ENCODE measurements at places on chromosomes 16 and 17.

DNA sequence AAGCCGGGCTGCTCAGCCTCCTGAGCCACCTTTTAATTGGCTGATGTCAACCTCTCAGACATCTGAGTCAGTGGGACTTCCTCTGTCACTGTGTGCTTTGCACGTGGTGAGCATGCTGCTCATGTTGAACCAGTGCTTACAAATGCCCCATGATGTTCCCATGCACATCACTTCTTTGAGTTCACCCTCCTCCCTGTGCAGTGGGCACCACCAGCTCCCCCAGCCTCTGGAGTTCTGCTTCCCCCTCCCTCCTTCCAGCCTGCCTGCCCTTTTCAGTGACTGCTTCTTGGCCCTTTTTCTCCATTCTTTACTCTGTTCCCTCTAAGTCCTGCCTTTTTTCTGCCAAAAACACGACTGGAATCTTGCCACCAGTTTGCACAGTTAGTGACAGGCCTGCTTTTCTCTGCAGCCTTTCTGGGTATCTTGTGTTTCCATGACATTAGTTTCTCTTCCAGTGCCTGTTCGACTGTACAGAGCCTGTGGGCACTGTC, 41.6 kb downstream of the USP10 start:
- no peak for DNase-seq

DNA sequence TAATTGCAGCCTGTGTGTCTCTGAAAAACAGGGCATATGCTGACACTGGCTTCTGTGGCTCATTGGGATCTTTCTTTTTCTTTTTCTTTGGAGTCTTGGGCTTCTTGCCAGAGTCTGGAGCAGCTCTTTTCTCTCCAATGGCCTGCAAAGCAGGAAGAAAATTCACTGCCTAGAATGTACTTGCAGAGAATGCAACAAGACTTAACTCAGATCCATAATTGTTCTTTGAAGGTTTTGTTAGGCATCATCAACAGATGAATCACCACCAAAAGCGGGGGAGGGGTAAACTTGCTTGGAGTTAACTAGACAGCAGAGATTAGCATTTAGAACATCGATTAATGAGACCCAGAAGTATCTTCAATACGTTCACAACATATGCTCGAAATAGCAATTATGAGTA, 100.9 kb downstream of the TOX3 start:
- no peak for DNase-seq

GRCh38 chr16:50096791-50097190, 31.0 kb downstream of the HEATR3 start:
- no peak for DNase-seq

DNA sequence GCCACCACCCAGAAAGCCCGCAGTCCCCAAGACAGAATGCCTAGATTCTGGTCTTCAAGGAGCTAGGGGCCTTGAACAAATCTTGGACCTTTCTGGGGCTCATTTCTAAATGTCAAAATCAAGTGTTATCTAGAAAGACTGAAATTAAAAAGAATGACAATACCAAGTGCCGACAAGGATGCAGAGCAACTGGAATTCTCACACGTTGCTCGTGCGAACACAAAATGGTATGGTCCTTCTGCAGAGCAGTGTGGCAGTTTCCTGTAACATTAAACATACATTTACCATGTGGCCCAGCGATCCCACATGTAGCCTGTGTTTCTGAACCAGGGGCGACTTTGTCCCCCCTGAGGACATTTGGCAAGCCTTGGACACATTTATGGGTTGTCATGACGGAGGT, 137.9 kb downstream of the GAS7 start:
- DNase-seq, result no peak

DNA sequence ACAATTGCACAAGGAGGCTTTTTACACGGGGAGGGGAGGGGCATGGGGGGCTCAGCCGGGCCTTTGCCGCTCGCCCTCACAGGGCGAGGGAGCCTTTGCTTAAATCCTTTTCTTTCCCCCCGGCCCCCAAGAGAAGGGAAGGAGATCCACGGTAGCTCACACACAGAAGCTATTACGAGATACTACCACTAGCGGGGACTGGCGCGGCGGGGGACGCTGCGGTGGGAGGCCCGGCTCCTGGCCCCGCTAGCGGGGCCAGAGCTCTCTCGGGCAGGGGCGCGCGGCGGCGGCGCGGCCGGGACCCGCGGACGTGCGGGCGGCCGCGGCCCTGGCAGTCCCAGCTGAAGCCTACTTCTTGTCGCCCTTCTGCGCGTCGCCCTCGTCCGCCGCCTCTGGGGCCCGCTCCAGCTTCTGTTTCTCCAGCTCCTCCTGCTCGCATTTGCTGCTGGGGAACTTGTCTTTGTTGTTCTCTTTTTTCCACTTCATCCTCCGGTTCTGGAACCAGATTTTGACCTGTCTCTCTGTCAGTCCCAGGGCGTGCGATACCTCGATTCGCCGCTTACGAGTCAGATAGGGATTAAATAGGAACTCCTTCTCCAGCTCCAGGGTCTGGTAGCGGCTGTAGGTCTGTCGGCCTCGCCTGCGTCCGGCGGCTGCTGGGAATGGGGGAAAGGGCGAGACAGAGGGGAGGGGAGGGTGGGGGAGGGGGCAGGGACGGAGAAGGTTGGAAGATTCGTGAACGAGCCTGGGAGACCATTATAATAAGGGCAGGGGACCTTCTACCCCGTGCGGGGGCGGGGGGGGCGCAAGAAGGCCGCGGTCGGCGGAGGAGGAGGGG, 2.0 kb downstream of the HOXB8 start:
- DNase-seq, result no peak

DNA sequence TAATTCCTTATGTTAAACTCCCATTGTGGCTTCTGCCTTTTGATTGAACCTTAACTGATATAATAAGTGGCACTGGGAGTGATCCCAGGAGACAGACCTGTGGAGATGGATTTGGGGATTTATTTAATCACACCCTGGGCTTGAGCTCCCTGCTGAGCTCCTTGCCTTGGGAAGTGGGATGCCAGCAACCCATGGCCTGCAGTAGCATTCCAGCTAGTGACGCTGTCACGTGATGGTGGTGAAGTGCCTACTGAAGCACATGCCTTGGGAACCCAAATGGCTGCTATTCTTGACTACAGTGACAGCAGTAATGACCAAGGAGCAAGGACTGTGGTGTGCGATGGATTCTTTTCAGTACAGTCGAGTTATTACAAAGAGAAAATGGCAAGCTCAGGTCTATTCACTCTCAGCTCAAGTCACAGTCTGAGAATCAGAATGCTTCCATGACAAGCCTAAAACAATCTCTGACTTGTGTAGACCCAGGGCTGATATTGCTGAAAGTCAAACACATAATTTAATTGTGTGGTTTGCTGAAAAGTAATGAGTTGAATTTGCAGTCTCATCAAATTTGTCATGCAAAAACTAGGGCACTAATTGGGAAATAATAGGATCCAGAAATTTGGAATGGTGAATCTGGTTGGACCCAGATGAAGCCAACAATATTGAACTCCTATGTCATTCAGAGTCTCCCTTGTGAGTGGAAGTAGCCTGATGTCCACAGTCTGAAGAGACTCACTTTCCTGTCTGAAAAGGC, 47.1 kb downstream of the BCL7C start:
- no peak for DNase-seq

GRCh38 chr17:78995761-78996451, 13.7 kb downstream of the CANT1 start:
- no peak for DNase-seq

DNA sequence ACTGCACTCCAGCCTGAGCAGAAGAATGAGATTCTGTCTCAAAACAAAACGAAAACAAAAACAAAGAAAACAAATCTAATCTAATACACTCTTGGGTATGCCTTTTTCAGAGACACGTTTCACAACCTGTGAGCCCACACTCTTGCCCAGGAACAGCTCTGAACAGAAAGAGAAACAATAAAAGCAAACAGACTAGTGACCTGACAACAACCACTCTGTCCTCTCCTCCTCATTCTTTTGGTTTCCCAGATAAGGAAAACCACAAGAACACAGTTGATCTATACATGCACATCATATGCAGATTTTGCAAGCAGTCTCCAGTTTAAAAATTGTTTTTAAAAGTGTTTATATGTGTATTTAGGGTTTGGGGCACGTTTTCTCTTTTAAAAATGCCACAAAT, 1.3 kb downstream of the MKS1 start:
- no peak for DNase-seq

DNA sequence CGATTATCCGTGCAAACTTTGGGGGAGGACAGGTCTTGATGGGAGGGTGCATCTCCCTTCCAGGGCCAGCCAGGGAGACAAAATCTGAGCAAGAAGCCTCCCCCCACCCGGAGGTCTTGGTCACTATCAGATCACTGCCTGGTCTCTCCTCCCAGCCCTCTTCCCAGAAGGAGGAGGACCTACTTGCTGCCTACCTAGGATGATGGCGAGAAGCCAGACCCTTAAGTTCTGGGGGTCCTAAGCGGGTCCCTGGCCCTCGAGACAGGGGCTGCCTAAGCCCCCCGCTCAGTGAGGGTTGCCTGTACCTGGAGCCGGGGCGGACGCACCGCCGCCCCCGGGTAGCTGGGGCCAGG, 4.6 kb downstream of the TSPOAP1 start:
- DNase-seq, result peak; percentile 20

DNA sequence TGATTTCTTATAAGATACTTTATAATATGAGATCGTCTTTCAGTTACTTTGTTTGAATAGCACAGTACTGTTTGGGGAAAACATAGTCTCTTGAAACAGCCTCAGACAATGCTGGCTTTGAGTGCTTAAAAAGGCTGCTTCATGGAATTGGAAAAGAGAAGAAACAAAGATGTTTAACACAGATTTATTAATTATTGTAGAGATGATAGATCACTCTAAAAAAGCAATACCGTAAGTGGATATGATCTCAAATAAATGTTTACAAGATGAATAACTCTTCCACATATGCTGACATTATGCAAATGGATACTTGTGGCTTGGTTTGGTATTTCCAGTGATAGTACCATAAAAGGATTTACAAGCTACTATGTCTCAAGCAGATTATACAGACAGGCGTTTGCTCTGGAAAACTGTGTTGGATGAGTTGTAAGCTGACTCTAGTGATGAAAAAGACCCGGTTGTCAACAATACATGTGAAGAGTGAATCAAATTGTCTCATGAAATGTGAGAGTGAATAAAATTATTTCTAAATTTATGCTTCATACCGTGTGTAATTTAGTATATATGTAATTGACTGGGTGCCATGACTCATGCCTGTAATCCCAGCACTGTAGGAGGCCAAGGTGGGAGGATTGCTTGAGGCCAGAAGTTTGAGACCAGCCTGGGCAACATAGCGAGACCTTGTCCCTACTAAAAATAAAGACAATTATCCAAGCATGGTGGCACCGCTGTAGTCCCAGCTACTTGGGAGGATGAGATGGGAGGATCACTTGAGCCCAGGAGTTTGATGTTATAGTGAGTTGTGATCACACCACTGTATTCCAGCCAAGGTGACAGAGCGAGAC, 105.4 kb downstream of the FTO start:
- DNase-seq, result no peak

GRCh38 chr17:72346306-72346705, 225.5 kb downstream of the SOX9 start:
- no peak for DNase-seq

DNA sequence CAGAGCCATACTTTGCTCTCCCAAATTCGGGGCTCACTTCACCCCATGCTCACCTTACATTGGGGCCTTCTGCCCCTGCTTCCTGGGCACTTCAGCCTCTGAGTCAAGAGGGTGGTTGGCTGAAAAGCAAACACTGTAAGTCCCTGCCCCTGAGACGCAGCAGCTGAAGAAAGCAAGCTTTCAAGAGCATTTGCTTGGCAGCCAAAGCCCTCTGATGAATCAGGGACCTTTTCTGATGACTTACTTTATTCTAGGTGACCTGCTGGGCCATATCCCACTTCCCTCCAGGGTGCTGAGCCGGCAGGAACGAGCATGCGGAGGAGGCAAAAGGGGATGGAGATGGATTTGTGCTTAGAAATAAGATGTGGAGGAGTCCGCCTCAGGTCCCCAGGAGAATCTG, 147.0 kb upstream of the TNRC6C start:
- peak; percentile 28 for DNase-seq

- DNase-seq, result no peak
Measured at GRCh38 chr16:22753451-22753850, 60.5 kb upstream of the HS3ST2 start.

DNA sequence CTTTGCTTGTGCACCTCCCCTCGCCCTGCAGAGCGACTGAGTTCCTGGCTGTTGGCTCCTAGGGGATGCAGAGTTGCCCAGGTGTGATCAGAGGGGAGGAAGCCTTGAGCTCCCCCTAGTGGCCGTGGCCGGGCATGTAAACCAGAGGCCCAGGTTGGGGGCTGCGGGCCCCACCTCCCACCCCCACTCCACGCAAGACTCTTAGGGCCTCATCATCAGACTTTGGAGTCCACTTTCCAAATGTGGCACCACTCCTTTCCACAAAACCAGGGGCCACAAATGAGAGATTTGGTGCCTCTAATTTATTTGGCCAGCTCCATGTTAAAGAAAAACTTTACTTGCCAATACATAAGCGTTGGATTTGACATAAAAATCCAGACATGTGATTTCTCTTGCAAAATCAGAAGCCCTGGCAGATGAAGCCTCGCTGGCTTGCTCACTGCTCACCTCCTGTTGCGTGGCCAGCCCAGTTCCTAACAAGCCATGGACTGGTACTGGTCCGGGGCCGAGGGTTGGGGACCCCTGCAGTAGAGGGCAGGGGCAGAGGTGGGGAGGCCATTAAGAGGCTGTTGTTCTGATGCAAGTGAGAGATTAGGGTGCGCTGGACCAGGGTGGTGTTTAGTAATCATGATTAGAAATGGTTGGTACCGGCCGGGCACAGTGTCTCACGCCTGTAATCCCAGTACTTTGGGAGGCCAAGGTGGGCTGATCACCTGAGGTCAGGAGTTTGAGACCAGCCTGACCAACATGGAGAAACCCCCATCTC, 28.7 kb upstream of the GAS7 start:
- DNase-seq, result peak; percentile 51

DNA sequence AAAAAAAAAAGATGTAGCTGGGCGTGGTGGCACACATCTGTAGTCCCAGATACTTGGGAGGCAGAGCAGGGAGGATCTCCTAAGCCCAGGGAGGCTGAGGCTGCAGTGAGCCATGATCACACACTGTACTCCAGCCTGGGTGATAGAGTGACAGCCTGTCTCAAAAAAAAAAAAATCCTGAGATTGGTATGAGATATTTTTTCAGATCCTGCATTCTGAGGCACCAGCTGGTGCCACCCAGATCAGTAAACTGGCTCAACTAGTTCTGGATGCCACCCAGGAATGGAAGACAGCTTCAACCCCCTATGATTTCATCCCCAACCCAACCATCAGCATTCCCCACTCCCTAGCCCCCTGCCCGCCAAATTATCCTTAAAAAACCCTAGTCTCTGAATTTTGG, 7.1 kb upstream of the GJC1 start:
- DNase-seq, result no peak

DNA sequence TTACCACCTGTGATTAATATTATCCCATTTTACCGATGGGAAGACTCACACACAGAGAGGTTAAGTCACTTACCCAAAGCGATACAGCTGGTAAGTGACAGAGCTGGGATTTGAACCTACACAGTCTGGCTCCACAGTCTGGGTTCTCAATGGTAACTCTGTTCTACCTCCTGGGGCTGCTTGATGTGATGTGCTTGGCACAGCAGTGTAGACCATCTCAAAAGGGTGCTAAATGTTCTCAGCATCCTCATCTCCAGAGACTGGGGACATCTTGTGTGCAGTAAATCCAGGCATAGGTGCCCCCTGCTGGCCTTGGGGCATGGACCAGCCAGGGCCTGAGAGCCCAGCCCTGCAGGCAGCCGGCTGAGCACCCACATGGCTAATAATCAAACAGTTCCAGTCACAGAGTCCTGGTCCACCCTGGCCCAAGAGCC, 15.4 kb upstream of the KATNB1 start:
- DNase-seq, result peak; percentile 50

- DNase-seq, result no peak
Measured at GRCh38 chr17:62679866-62680377, 52.5 kb downstream of the MRC2 start.

- no peak for DNase-seq
Measured at GRCh38 chr16:13808102-13808501, 111.9 kb upstream of the ERCC4 start.

All from left cardiac atrium (tissue), 4 donors.